SK-N-SH (cell line): ENCODE measurements at places on chromosomes 6 and 20. TPM values are rescaled to one million over a fixed set of nuclear protein-coding genes. Genes with fewer than 3 reads are reported as not detected.

The AIG1 gene
- polyA plus RNA-seq, result 36.8 and 52.1 TPM in 2 replicates

The CASS4 gene
- polyA plus RNA-seq, result 0.02 TPM in 1 of 2 replicates, not detected in the other

The TMEM244 gene
- 3.8 and 4.1 TPM in 2 replicates for polyA plus RNA-seq

The DEFB121 gene
- polyA plus RNA-seq, result not detected in 2 replicates

The PXDC1 gene
- polyA plus RNA-seq, result 14.1 and 14.5 TPM in 2 replicates

The FAM110A gene
- polyA plus RNA-seq, result 2.5 and 3.8 TPM in 2 replicates

The KCNK15 gene
- 0.02 and 0.10 TPM in 2 replicates for polyA plus RNA-seq

The ARMC2 gene
- polyA plus RNA-seq, result 2.4 and 4.3 TPM in 2 replicates

The GSTA3 gene
- polyA plus RNA-seq, result not detected in 2 replicates

The C6orf58 gene
- polyA plus RNA-seq, result 0.07 TPM in 1 of 2 replicates, not detected in the other

The SMPDL3A gene
- polyA plus RNA-seq, result 1.8 and 2.0 TPM in 2 replicates

The CSE1L gene
- 18.8 and 21.1 TPM in 2 replicates for polyA plus RNA-seq

The KHDRBS2 gene
- not detected in 2 replicates for polyA plus RNA-seq

The RAD21L1 gene
- 0.03 TPM in 1 of 2 replicates, not detected in the other for polyA plus RNA-seq

The RNGTT gene
- polyA plus RNA-seq, result 3.3 and 4.0 TPM in 2 replicates

The PPP1R14C gene
- polyA plus RNA-seq, result not detected in 2 replicates

The VEGFA gene
- polyA plus RNA-seq, result 81.0 and 130 TPM in 2 replicates

The E2F1 gene
- 12.4 and 15.0 TPM in 2 replicates for polyA plus RNA-seq

The HS3ST5 gene
- polyA plus RNA-seq, result 0.02 TPM in 1 of 2 replicates, not detected in the other

The TFAP2D gene
- not detected in 2 replicates for polyA plus RNA-seq

The C6orf118 gene
- polyA plus RNA-seq, result not detected in 2 replicates

The GJA1 gene
- polyA plus RNA-seq, result 23.5 and 30.7 TPM in 2 replicates

The SLC4A11 gene
- polyA plus RNA-seq, result 1.6 and 2.7 TPM in 2 replicates

The TRIM40 gene
- not detected in 2 replicates for polyA plus RNA-seq

The TPBG gene
- 128 and 147 TPM in 2 replicates for polyA plus RNA-seq

The CCM2L gene
- not detected in 2 replicates for polyA plus RNA-seq

The DTNBP1 gene
- 18.4 and 19.7 TPM in 2 replicates for polyA plus RNA-seq

The FAM209B gene
- polyA plus RNA-seq, result not detected in 2 replicates

The CLIC5 gene
- 0.03 TPM in 1 of 2 replicates, not detected in the other for polyA plus RNA-seq

The ULBP3 gene
- polyA plus RNA-seq, result 4.6 and 4.9 TPM in 2 replicates

The SAPCD1 gene
- 5.9 and 6.3 TPM in 2 replicates for polyA plus RNA-seq

The LPIN3 gene
- polyA plus RNA-seq, result 0.21 and 0.34 TPM in 2 replicates

The GID8 gene
- 18.1 and 18.7 TPM in 2 replicates for polyA plus RNA-seq

The KCNK5 gene
- 0.03 TPM in 1 of 2 replicates, not detected in the other for polyA plus RNA-seq

The MYBL2 gene
- 7.3 and 9.7 TPM in 2 replicates for polyA plus RNA-seq

The ANKRD66 gene
- polyA plus RNA-seq, result not detected in 2 replicates

The SNAP25 gene
- polyA plus RNA-seq, result 42.4 and 46.0 TPM in 2 replicates
